ENCODE measurements at places on chromosomes 7 and 10.

- no peak for DNase-seq
Measured at GRCh38 chr10:109430799-109431198, 492.5 kb downstream of the XPNPEP1 start.

GRCh38 chr7:50268990-50269389, 35.5 kb upstream of the IKZF1 start:
- DNase-seq: no peak

DNA sequence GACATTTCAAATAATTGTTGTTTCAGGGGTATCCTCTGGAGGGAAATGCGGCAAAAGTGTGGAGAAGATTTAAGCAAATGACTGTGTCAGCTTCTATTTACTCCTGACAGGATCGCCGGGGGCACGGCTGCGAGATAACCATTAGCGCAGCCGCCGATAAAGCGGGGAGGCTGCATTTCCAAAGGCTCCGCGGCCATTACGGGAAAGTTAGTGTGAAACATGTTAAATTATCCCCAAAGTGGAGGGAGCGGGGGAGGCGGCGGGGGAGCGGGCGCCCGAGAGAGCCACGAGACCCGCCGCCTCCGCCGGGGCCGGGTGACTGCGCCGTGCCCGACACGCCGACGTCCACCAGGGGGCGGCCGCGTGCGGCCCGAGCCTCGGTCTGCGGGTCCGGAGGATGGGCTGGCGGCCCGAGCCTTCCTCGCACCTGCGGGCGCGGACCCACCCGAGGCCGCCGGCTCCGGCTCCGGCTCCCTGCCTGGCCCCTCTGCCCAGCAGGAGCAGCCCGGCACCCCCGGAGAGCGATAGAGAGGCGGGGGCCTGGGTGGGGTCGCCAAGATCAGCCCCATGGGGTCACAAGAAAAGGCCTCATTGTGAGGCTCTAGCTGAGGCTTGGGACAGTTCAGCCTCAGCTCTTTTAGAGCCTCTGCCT, 74.4 kb upstream of the PAX2 start:
- DNase-seq: peak; percentile 80

DNA sequence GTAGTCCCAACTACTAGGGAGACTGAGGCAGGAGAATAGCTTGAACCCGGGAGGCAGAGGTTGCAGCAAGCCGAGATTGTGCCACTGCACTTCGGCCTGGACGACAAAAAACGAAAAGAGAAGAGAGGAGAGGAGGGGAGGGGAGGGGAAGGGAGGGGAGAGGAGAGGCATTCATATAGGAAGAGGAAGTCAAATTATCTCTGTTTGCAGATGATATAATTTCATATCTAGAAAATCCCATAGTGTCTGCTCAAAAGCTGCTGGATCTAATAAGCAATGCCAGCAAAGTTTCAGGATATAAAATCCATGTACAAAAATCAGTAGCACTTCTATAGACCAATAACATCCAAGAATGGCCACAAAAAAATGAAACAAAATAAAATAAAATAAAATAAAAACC, 120.3 kb downstream of the LMBR1 start:
- no peak for DNase-seq

GRCh38 chr10:84392181-84392580, 63.8 kb downstream of the CCSER2 start:
- no peak for DNase-seq

- no peak for DNase-seq
Measured at GRCh38 chr10:67141300-67141699, 215.5 kb downstream of the LRRTM3 start.

DNA sequence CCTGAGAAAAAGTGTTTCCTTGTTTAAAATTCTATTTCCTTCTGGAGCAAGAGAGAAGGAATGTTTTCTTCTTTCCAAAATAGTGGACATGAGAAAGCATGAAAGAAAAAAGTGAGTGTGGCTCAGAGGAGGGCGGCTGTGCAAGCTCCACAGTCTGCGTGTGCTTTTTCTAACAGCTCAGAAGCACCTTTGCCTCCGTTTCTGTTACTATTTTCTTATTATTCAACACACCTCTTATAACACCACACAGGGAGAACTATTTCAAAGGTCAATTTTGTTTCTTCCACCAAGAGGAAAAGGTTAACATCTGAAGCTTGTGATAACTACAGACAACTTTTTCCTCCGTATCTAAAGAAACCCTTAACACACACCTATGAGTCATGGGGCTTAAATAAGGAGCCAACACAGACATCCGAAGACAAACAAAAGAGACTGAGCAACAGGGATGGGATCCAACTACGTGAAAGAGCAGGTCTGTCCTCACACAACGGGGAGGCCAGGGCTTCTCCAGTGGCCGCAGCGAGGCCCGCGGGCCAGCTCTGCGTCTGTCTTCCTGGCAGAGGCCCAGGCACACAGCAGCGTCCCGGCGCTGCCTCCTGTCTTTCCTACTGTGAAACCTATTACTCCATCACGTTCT, 36.2 kb upstream of the NCAPG2 start:
- no peak for DNase-seq

DNA sequence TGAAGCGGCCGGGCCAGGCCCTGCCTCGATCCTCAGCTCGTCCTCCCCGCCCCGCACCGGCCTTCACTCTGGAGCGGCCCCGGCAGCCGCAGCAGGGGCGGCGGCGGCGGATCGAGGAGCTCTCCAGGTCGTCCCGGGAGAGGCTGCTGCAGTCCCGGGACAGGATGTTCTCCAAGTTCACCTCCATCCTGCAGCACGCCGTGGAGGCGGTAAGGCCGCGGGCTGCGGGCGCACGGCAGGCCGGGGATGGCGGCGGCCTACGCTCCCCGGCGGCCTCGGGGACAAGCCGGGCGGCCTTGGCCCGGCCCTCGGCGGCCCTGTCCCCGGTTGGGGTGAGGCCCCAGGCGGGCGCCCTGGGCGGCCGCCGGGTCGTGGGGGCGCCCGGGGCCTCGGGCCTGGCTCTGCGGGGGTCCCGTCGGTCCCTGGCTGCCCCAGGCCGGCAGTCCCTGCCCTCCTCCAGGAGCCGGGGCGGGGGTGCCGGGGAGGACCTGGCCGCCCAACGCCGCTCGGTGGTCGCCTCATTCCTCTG, 399 bp downstream of the FHIP2A start:
- no peak for DNase-seq

DNA sequence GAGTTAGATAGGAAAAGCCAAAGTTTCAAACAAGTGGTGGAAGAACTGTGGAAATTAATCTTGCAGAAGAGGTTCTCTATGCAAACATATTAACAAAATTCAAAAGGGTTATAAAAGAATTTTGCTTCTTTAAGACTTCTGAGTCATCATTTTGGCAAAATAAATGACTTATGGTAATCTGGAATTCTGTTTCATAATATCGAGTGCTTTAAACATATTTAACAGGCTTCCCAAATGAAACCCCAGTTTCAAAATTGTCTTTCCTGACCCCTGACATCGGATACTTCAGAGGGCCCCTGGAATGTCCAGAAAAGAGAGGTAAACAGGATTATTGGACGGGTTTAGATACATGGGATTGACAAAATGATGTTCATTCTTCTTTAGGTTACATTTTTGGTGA, 444.6 kb downstream of the HTR7 start:
- DNase-seq: no peak

DNA sequence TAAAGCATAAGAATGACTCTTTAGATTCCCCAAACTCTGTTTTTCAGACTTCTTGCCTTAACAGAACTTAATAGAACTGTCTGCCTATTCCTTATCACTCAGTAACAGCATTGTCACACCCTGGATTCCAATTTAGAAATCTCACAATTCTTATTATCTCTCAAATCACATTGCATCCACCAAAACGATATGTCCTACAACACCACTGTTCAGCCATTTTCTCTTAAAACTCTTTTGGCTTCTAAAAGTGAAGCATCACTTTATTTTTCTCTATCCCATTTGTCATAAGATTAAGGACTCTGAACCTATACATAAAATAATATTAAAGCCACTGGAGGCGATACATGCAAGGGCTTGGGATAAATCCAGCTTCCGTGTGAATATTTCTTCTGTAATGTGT, 1.2 kb upstream of the CPED1 start:
- DNase-seq: no peak
